ENCODE measurements at places on chromosomes 7 and 10.

DNA sequence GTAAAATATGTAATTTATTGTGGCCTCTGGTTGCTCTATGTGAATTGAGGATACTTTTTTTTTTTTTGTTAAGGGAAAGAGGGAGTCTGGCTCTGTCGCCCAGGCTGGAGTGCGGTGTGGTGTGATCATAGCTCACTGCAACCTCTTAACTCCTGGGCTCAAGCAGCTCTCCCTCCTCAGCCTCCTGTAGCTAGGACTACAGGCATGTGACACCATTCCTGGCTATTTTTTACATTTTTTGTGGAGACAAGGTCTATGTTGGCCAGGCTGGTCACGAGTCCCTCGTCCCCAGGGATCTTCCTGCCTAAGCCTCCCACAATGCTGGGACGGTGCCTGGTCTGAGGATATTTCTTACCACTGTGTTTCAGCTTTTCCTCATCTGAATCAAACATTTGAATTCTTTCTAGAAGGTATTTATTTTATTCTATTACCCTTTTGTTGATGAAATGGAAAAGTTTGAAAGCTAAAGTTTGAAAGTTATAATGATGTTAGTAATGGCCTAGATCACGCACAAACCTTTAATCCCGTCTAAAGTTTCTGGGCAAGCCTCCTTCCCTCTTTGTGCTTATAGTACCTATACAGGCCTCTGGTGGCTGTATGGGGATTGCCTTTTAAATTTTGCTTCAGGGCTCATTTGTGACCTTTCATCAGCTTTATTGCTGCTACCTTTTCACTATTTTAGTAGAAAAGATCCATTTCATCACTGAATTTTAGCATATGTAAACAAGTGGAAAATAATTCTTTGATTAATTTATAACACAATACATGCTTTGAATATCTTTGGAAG, 2.0 kb downstream of the IFRD1 start:
- no peak for DNase-seq

GRCh38 chr10:85420501-85421191, 945.9 kb downstream of the GRID1 start:
- DNase-seq = no peak

GRCh38 chr10:131804551-131805295, 96.1 kb upstream of the PPP2R2D start:
- no peak for DNase-seq

- DNase-seq = no peak
Measured at GRCh38 chr7:154353355-154353767, 301.2 kb downstream of the DPP6 start.

GRCh38 chr10:51705774-51706173, 6.4 kb upstream of the CSTF2T start:
- DNase-seq = no peak

All from smooth muscle cell of the brain vasculature (primary cell).